ENCODE measurements at places on chromosomes 2 and 18.

DNA sequence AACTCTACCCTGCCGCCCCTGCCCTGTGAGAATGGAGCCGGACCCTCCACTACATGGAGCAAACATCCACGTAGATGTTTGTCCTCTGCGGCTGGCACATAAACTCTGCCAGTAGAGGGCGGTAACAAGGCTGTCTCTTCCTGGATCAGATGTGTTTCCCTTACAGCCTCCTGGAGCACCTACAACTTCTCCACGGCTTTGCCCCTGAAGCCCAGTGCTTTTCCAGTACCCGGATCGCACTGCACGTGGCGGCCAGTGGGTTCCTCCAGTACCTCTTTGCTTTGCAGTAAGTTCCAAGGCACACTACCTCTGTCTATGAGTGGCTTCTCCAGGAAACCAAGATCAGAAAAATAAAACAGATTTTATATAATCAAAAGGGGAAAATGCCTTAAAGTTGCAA is 651.3 kb downstream of the DCDC2C start:
- DNase-seq = peak; percentile 4

GRCh38 chr2:109446278-109447131 is 167.3 kb downstream of the SEPTIN10 start:
- no peak for DNase-seq

DNA sequence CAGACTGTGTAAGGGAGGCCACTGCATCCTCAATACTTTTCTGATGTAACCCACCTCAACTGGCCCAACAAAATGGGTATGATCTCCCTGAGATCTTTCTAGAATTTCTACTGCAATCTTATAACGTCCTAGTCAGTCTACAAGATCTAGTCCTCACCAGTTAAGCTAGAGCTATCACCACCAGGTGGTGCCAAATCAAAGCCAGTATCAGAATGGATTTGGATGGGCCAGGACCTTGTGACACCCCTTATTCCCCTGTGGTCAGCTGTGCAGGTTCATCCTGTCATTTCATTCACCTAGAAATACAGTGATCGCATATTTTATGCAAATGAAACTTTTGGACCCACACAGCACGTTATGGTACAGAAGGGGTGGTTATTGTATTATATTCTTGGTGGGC is 90.3 kb downstream of the OLA1 start:
- DNase-seq = peak; percentile 45

DNA sequence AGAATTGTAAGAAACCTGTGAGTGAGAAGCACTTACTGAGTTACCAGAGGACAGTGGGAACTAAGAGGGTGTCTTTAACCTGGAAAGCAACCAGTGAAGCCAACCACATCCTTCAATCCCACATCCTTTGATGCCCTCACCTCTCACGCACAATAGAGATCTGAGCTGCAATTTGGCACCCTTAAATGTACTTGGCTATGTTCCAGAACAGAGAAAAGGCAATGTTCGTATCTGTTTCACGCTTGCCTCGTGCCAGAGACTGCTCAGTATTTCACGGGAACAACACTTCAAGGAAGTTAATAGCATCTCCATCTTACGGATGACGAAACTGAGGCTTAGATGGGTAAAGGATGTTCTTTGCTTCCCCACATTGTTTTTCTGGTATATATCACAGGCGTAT is 167.4 kb downstream of the DPP10 start:
- no peak for DNase-seq

GRCh38 chr18:26526128-26526965 is 22.0 kb downstream of the KCTD1 start:
- no peak for DNase-seq

DNA sequence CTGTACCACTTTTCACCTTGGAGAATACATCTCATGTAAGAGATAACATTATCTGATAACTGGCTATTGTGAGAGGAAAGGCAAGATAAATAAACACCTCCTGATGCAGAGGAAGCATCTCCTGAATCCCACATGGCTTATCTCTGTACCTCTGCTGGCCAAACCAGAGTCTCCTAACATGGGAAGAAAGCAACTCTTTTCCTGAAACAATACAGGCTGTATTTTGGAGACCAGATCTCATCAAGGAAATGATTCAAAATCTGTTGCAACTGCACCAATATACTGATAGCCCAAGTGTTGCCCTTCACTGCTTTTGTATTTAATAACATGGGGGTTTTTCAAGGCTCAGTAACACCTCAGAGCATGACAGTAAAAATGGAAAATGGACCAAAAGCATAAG is 106.9 kb downstream of the MREG start:
- no peak for DNase-seq

Data from activated CD4-positive, alpha-beta T cell treated with anti-CD3 and anti-CD28 coated beads, Interleukin-10, Interleukin-2, amounts not matched to agents 100 ng/mL and 50 ng/mL, durations not matched to agents 16 hours and 8 hours (primary cell).